ENCODE measurements at places on chromosomes 2 and 18.

GRCh38 chr18:51807336-51807735, 532.7 kb upstream of the DCC start:
- DNase-seq: no peak

GRCh38 chr2:64601785-64602391, 51.8 kb downstream of the SERTAD2 start:
- DNase-seq: no peak

DNA sequence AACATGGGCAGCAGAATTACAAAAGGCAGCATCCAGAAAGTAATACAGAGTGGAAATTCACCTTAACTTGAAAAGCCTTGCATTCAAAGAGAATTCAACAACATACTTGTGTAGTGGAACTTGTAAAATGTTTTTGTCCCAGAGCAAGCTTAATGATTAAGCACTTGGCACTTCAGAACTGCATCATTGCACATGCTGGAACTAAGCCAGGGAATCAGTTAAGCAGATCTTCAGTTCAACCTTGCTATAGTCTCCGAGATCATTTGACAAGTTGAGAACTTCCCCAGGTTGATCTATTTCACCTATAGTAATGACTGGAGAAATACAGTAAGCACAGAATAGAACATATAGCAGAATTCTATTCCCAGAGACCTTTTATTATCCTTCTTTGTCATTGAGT, 1337.2 kb upstream of the NXPH2 start:
- no peak for DNase-seq

DNA sequence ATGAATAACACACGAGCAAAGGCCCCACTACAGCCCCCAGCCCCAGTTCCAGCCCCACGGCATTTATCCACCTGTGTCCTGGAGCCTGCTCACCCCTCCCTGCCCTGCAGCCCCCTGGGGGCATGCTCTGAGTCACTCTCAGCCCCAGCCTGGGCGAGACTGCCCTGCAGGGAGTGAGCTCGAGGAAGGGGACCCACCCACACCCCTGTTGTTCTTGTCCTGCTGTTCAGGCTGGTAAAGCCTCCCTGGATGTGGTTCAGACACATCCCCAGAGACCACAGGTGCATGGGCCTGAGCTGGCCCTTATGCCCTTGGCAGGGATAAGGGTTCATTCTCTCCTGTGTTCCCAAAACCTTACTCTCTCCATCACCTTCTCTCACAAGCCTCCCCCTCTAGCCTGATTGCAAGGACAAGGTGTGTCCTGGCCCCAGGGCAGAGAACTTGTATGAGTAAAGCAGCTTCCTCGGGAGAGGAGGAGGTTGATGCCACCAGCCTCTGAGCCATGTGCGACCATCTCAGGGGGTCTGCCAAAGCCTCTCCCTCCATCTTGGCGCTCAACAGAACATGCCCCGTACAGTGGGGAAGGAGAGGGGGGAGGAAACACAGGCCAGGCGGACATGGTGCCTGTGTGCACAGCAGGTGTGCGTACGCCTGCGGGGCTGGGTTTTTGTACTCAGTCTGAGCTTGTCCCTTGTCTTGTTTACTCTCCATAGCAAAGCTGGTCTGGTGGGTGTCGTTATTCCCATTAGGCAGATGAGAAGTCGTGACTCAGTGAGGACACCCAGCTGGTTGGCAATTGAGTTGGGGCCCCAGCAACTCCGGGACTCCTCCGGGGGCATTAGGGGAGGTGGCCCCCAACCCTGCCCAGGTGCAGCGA, 64.4 kb downstream of the CIB4 start:
- DNase-seq: no peak

GRCh38 chr2:158732573-158733429, 62.3 kb upstream of the DAPL1 start:
- no peak for DNase-seq

DNA sequence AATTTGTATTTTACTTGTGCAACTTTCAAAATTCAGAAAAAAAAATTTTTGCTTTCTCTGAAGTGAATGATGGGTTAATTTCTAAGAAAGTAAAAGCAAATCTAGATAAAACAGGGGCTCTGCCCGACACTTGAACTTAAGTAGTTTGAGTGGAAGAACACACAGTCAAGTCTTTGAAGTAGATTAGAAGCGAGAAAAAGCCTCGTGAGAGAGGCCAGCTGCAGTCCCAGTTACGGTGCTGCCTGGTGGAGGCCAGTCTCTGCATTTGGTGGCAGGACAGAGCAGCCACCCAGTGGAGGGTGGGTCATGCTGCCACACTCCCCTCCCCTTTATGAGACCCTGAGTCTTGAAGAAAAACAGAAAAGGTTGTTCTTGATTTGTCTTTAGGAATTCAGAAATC, 81.8 kb downstream of the INPP5D start:
- no peak for DNase-seq

DNA sequence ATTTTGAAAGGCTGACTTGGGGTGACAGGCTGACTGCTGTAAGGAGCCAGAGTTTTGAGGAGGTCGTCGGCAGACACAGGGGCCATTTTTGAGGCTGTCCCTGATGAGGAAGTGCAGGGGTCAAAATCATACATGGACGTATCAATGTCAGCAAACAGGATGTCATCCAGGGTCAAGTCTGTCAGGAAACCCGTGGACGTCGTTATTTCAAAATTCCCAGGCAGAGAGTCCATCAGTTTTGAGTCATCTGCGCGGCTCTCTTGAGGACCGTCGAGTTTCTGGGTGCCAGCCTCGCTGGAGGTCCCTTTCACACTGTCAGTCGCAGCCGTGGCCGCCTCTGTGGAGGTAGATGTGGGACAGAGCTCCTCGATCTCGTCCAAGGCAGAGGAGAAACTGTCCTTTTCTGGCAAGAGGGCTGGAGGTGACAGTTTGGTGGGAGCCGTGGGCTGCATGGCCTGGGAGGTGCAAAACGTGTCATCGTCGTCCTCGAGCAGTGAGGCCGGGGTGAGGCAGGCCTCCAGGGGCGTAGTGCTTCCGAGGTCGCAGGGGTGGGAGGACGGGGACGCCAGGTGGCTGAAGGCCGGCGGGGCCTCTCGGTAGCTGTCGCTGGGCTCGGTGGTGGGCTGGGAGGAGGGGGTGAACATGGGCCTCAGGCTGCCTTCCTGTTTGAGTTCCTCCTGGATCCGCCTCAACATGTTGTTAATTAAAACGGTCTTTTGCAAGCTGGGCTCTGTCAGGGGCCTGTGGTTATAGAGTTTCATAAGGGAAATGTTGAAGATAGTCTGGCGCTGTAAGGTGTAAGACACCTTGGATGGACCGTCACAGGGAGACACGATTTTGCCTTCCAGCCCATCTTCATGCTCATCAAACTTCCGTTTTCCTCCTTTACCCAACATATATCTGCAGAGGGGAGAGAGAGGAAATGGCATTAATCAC, 17.5 kb downstream of the SERTAD2 start:
- DNase-seq: no peak

DNA sequence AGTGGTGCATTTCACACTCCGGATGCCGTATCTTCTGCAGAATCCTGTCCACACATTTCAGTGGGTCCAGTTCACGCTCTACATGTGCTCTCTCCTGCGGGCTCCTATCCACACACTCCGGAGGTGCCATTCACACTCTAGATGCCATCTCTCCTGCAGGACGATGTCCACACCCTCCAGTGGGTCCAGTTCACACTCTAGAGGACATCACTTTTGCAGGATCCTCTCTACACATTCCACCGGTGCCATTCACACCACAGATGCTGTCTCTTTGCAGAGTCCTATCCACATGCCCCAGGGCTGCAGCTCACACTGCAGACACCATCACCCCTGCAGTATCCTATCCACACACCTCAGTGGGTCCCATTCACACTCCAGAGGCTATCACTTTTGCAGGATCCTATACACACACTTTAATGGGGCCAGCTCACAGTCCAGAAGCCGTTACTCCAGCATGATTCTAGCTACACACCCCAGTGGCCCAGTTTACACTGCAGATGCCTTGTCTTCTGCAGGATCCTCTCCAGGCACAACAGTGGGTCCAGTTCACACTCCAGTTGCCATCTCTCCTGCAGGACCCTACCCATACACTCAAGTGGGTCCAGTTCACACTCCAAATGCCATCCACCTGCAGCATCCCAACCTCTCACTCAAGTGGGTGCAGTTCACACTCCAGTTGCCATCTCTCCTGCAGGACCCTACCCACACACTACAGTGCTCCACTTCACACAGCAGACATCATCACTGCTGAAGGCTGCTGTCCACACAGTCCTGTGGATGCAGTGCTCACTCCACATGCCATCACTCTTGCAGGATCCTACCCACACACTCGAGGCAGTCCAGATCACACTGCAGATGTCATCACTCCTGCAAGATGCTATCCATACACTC, 2.1 kb upstream of the PXDN start:
- no peak for DNase-seq

- DNase-seq: no peak
Observed at GRCh38 chr18:68448736-68449135, 266.2 kb downstream of the TMX3 start.

GRCh38 chr2:142585785-142586184, 291.7 kb upstream of the KYNU start:
- DNase-seq: no peak

GRCh38 chr2:157790780-157791179, 85.3 kb downstream of the ACVR1 start:
- no peak for DNase-seq

DNA sequence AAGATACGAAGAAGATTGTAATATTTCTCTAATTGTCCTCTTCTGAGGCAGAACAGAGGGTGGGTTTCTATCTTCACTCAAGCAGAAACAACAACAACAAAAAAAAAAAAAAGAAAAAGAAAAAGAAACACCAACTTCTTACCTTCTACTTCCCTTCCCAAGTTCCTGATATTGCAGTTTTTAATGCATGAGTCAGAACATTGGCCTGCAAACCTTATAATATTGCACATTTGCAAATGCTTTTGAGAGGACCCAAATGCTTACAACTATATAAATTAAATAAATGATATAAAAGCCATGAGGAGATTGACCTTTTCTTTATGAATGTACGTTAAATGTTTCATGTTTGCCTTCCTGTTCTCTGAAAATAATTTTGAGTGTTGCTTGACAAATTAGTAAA, 37.3 kb downstream of the PAX3 start:
- DNase-seq: no peak

DNA sequence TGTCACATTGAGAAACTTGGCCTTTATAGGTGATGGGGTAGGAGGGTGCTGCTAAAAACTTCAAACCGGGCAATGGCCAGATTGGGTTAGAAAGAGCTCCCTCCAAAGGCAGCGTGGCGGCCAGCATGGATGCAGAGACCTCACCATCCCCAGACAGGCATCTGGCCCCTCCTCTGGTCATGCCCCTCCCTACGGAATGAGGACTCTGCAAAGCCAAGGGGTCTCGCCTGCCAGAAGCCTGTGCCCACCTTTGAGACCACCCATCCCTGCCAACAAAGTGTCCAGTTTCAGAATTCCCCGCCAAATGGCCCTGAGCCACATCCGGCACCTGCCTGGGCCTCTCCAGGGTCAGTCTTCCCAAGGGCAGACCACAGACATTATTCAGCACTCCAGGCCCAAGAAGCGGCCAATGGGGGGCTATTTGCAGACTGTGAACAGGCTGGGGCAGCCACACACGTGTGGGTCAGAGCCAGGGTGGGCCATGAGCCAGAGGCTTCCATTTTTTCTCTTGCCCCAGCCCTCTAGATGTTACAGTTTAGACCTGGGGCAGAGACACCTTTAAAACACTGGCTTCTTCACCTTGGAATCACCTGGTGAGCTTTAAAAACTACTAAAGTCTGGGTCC, 4.2 kb upstream of the ATP6V1B1 start:
- no peak for DNase-seq

GRCh38 chr2:97005353-97005752, 19.0 kb upstream of the FAM178B start:
- DNase-seq: peak; percentile 47

DNA sequence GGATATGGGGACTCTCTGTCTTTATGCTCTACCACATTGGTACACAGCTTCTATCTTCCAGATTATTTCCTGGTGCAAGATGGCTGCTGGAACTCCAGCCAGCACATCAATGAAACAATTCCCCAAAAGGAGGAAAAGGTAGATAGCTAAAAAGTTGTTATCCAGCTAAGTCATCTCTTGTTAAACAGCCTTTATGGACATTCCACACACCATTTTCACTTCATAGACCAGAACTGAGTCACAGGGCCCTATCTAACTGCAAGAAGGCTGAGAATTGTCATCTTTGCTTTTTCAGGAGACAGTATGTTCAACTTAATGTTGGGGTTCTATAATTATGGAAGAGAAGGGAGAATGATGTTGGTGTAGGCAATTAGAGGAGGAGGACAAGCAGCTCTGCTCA, 133.3 kb upstream of the NOSTRIN start:
- DNase-seq: no peak

- no peak for DNase-seq
Observed at GRCh38 chr2:38572167-38572566, 30.6 kb downstream of the HNRNPLL start.

All from NAMALWA (cell line).